ENCODE measurements at places on chromosomes 2 and 18.
A peak's percentile ranks its signal among the peaks of the same experiment; 100 is the strongest.

DNA sequence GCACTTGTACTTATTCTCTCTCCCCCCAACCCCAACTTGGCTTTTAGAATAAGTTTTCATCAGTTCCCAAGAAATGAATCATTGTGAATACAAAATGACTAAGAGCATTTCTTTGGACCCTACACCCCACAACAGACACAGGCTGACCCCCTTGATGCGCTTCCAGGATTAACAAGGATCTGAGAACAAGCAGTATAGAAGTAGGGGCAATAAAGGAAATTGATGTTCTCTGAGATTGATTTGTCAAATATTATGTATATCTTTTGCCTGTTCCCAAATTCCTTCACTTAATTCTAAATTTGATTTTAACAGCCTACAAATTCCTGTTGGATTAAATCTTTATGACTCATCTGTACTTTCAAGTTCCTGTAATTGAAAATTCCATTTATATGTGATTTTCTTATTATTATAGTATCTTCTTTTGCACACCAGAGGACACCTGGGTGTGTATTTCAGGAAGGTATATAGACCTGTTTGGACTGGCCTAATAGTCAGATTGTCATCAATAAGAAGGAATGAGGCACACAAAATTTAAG, 10.2 kb upstream of the PTPN4 start:
- DNase-seq, result no peak

DNA sequence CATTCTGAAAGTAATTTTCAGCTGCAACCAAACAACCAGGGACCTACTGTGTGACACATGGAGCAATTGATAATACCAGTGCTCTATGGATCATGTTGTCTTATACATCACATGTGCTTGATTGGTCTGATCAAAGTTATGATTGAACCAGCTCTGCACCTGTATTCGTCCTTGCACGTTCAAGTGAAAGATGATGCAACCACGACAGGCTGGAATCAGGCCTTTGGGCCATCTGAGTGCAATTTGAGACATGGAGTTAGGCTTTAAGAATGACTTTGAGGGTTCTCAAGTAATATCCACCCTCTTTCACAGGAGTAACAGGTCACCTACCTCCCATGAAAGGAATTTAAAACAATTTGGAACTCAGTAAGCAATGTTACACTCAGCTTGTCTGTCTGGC, 165.2 kb downstream of the SLC8A1 start:
- DNase-seq, result no peak

- no peak for DNase-seq
Observed at GRCh38 chr2:174259981-174260380, 11.6 kb upstream of the OLA1 start.

DNA sequence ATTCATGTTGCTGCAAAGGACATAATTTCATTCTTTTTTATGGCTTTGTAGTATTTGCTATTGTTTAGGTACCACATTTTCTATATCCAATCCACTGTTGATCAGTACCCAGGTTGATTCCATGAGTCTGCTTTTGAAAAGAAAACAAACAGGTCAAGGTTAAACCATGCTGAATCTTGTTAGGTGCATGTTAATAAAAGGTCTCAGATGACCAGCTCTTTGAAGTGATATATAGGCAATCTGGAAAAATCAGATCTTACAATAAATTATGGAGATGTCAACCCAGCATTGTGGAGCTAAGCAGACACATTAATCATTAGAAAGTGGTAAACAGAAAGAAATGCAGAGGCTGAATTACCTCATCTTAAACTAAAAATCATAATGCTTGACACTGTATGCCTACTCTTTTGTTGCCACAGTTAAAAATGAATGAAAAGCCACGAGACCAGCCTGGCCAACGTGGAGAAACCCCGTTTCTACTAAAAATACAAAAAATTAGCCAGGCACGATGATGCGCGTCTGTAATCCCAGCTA, 246.0 kb downstream of the CTNNA2 start:
- no peak for DNase-seq

DNA sequence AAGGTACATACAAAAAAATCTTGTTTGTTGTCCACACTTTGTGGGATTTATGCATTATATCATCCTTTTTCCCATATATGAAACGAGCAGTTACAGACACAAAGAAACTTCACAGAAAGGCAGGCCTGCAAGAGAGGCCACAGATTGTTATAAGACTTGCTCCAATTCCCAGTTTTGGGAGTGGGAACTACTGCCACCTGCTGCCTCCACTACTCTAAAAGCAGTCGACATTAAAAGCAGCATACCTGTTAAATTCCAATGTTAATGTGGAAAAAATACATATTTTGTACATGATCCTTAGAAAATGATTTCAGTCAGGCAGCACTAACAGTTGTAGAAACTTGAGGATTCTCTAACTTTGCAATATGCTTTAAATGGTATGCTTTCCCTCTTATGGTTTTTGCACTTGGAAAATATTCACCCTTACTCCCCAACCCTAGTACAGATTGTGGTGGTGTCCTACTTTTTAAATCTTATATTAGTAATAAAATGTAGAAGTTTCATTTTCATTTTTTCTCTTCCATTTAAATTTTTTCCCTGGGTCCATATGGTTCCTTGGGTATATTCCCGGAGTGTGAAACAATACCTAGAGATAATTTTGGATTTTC, 37.9 kb downstream of the SLC38A11 start:
- no peak for DNase-seq

DNA sequence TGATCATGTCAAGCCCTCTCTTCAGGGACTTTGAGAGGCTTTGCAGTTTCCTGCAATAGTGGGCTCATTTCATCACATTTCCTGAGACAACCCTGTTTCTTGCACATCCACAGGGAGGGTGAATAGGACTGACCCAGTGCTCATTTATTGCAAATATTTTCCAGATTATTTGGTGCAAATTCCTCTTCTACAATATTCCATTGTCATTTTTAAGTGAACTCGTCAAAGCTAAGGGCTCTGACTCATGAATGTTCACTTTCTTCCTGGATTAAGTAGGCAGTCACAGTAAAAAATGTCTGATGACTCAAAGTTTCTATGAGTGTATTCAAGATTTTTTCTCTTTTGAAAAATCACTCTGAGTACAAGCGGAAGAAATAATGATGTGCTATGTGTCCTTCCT, 225.5 kb upstream of the GALNT5 start:
- peak; percentile 73 for DNase-seq

- DNase-seq, result no peak
Observed at GRCh38 chr2:25165992-25166875, 2.1 kb downstream of the POMC start.

DNA sequence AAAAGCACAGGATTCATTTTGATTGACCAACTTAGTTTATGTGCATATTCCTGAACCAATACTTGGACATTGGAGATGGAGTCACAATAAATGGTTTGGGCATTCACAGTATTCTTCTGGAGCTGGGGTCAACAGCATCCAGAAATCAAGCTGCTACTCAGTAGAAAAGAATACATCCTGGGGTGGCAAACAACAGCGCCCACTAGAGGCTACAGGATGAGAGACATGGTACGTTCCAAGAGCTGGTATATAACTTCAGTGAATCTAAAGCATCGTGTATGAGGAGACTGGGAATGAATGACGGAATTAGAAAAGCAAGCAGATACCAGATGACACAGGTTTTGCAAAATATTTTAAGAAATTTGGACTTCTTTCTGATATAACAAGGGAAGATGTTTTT, 142.9 kb upstream of the FIGN start:
- DNase-seq, result no peak

DNA sequence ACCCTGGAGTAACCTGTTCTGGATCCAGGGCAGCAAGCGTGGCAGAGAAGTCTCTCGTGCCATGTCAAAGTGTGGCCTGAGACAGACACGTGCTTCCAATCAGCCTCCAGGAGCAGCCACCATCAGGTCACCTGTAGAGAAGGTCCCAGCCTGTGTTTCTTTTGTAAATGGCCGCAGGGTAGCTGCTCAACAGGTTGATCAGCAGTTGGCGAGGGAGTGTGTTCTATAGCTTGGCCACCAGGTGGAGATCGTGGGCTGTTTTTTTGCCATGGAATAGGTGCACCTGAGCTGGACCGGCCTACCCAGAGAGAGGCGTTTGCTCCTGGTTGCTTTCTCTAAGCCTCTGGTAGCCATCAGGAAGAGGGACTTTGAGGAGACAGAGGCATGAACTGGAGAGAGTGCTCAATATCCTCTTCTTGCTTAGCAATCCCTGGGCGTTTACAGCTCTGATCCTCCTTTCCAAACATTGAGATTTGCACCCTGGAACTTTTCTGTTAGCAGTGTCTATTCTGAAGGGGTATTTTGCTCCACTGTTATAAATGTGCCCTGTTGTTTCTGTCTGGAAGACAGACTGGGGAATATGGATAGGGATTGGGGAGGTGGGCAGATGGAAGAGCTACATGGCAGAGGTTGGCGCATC, 34.2 kb upstream of the EN1 start:
- no peak for DNase-seq

DNA sequence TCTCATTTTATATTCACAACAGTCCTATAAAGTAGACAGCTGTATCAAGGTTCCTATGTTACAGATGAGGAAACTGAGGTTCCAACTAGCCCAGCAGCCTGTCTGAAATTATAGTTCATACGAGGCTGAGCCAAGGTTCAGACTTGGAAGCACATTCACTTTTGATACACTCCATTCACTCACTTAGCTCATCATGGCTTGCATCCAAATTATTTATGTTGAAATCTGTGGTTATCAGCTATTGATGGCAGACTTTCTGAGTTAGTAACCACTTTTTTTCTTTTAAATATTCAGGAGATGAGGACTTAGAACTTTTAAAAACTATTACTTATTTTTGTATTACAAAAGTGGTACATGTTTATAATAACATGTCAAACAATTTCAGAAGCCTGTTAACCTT, 188.2 kb downstream of the MTX2 start:
- no peak for DNase-seq

- DNase-seq, result no peak
Observed at GRCh38 chr2:36568516-36569246, 29.3 kb downstream of the FEZ2 start.

GRCh38 chr2:12549641-12550040, 167.1 kb upstream of the TRIB2 start:
- no peak for DNase-seq

GRCh38 chr2:12363569-12363968, 353.2 kb upstream of the TRIB2 start:
- no peak for DNase-seq
